ENCODE measurements at places on chromosomes 11 and 22. TPM values are rescaled to one million over a fixed set of nuclear protein-coding genes. Genes with fewer than 3 reads are reported as not detected.

The LRRC74B gene
- total RNA-seq: not detected

The OR10A2 gene
- total RNA-seq: not detected

The OR51B4 gene
- total RNA-seq: not detected

The GGTLC2 gene
- total RNA-seq: not detected

The BARX2 gene
- total RNA-seq: not detected

The TUBA8 gene
- total RNA-seq: 7.3 TPM

The NFAM1 gene
- not detected for total RNA-seq
